ENCODE measurements at places on chromosomes 3 and 15. TPM values are rescaled to one million over a fixed set of nuclear protein-coding genes. Genes with fewer than 3 reads are reported as not detected.

DNA sequence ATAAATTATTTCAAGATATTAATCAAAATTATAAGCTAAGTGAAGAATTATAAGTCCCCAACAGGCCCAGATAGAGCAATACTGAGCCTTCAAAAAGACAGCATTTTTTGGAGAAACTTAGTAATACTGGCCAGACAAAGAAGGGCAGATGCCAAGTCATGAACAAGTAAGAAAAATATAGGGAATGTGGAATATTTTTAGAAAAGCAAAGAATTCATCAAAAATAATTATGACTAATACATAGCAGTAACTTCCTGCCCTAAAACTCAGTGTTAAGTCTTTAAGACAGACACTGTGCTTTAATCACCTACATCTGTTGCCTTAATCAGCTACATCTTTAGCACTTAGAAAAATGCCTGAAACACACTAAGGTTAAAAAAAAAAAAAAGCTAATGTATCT is 31.2 kb downstream of the DPH6 start:
- H3K4me1 ChIP-seq: no peaks in the 10 kb centered on the region
- DNase-seq: no peak
- no peak overlapping the region for H3K4me3 ChIP-seq
- H3K27me3 ChIP-seq: no peaks in the 10 kb centered on the region

MB21D2 gene
- 0.77 TPM for total RNA-seq

DNA sequence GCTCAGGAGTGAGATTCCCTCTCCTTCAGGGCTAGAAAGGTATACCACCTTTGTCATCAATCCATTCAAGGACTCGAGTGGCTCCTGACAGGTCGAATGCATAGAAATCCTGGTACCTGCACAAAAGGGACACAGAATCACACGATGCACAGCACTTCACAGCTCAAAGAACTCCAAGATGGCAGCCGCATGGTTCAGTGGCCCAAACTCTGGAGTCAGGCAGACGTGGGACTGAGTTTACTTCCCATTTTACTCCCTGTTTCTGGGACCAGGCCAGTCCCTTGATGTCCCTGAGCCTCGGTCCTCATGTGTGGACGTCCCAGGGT is 536 bp downstream of the WDR73 start:
- peak overlapping the region; percentile 86 for H3K4me3 ChIP-seq
- peaks cover 50% of the 10 kb centered on the region for H3K4me1 ChIP-seq
- peak overlapping the region; percentile 84 for H3K27ac ChIP-seq
- H3K27me3 ChIP-seq: no peaks in the 10 kb centered on the region

DNA sequence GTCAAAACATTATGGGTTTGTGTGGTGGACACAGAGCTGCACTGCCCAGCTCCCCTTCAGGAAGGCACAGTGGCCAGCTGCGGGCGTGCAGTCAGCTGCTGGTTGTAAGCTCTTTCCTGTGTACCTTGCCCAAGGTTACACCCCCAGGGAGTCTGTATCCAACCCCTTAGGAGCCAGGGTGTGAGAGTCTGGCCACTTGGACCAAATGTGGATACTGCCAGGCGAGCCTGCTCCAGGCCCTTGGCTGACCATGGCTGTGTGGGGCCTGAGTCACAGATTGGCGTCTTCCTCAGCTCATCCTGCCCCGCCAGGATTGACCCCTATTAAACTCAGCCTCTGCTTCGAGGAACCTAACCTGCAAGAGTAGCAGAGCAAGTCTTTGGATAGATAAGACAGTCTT is 56.9 kb downstream of the ABHD5 start:
- H3K36me3 ChIP-seq: no peaks in the 10 kb centered on the region
- no peaks in the 10 kb centered on the region for H3K4me1 ChIP-seq
- H3K4me3 ChIP-seq: no peak overlapping the region
- DNase-seq: no peak
- H3K27ac ChIP-seq: no peak overlapping the region

SCAANT1 gene
- 1.4 TPM for total RNA-seq

DNA sequence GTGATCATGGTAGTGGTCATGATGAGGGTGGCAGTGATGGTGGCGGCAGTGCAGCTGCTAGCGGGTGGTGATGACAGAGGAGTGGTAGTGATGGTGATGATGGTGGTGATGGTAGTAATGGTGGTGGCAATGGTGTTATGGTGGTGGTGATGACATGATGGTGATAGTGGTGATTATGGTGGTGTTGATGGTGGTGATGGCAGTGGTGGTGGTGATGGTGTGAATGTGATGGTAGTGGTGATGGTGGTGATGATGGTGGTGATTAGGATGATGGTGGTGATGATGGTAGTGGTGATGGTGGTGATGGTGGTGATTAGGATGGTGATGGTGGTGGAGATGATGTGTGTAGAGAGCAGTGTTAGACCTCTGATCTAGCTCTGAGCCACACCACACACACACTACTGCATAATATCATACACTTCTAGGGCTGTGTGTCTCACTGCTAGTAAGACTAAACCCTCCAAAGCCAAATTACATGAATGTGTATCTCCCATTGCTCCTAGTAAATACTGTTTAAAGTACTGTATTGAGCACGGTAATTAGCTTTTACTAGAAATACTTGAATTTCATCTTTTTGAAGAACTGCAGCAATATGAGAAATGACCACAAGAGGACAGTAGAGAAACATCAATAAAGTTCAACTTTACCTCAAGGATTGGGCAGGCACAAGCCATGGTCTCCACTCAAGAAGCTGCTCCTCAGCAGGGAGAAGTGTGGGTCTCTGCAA is 28.8 kb downstream of the TMED3 start:
- no peaks in the 10 kb centered on the region for H3K4me1 ChIP-seq
- no peak overlapping the region for H3K4me3 ChIP-seq
- no peak overlapping the region for H3K27ac ChIP-seq
- no peaks in the 10 kb centered on the region for H3K27me3 ChIP-seq

DNA sequence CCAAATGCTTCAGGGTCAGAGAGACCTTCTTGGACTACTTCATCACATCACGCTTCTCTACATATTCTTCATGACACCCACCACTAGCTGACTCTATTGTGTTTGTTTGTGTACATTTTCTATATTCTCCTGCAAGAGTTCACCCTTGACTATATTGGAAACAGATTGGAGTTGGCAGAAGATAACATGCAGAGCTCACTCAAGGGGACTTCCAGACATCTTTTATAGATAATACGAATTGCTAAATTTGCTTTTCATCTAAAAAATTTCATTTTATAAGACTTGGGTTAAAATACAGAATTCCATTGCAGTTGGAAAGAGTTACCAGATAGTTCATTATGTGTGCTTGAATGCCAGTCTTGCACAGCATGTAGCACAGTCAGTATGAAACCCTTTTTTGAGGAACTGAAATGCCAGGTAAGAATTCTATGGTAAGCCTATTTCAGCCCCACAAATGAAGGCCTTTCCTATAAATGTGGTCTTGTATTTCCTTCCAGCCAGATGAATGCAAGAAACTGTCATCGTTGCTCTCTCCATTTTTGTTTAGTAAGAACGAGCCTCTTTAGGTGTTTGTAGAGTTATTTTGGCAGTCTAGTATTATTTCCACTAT is 177.6 kb downstream of the GHSR start:
- no peaks in the 10 kb centered on the region for H3K36me3 ChIP-seq
- no peaks in the 10 kb centered on the region for H3K27me3 ChIP-seq
- H3K4me3 ChIP-seq: no peak overlapping the region
- H3K4me1 ChIP-seq: no peaks in the 10 kb centered on the region
- no peak overlapping the region for H3K27ac ChIP-seq
- DNase-seq: no peak

DNA sequence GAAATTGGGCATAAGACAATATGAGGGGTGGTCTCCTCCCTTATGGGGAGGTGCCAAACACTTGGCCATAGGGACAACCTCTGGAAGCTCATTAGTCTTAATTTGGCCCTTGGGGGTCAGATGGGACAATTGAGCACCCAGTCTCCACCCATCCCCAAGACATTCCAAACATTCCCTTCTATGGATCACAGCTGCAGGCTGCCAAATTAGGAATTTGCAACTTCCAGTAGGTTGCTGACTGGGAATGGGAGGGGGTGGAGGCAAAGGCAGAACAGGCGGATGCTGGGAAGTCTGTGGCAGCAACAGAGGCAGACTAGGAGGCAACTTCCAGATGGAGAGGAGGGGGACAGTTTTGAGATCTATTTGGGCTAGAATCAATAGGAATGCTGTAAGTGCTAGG is 1.4 kb upstream of the PDHB start:
- H3K4me3 ChIP-seq: no peak overlapping the region
- H3K4me1 ChIP-seq: peaks cover 20% of the 10 kb centered on the region
- H3K36me3 ChIP-seq: peaks cover 23% of the 10 kb centered on the region
- no peak for DNase-seq
- H3K27ac ChIP-seq: no peak overlapping the region
- H3K27me3 ChIP-seq: no peaks in the 10 kb centered on the region

SLC28A2 gene
- total RNA-seq: not detected

DNA sequence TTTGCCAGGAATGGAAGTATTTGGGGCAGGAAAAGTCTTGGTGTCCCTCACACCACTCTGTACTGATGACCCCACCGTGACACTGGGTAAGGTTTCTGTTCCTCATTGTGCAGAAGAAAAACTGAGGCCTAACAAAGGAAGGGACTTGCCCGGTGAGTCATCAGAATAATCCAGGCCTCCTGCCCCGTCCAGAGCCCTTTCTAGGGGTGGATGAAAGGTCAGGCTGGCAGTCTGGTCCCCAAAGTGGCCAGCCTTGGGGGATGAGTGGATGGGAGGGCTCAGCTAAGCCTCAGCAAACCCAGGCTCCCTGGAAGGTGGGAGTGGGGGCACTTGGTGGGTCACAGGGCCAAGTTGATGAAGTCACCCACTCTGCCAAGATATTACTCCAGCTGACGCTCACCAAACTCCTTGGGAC is 2.3 kb upstream of the DNAH1 start:
- no peak overlapping the region for H3K4me3 ChIP-seq
- DNase-seq: no peak
- H3K4me1 ChIP-seq: peaks cover 34% of the 10 kb centered on the region
- no peaks in the 10 kb centered on the region for H3K27me3 ChIP-seq
- peaks cover 18% of the 10 kb centered on the region for H3K36me3 ChIP-seq

GRCh38 chr15:56040081-56041035 is 46.9 kb upstream of the NEDD4 start:
- H3K4me1 ChIP-seq: peaks cover 22% of the 10 kb centered on the region
- H3K36me3 ChIP-seq: no peaks in the 10 kb centered on the region
- DNase-seq: no peak
- no peak overlapping the region for H3K4me3 ChIP-seq
- no peaks in the 10 kb centered on the region for H3K27me3 ChIP-seq
- no peak overlapping the region for H3K27ac ChIP-seq

- no peaks in the 10 kb centered on the region for H3K4me1 ChIP-seq
- no peak overlapping the region for H3K27ac ChIP-seq
- no peaks in the 10 kb centered on the region for H3K36me3 ChIP-seq
- H3K27me3 ChIP-seq: no peaks in the 10 kb centered on the region
These were observed 221.9 kb downstream of the LRRN1 start for GRCh38 chr3:4021162-4021561.

CFAP44 gene
- 10.0 TPM for total RNA-seq

TGM4 gene
- total RNA-seq: not detected

GRCh38 chr3:17865631-17866030 is 123.2 kb upstream of the TBC1D5 start:
- no peaks in the 10 kb centered on the region for H3K36me3 ChIP-seq
- H3K4me3 ChIP-seq: no peak overlapping the region
- H3K27ac ChIP-seq: no peak overlapping the region
- H3K27me3 ChIP-seq: no peaks in the 10 kb centered on the region

GRCh38 chr3:184448321-184449160 is 68.7 kb downstream of the CHRD start:
- H3K4me1 ChIP-seq: no peaks in the 10 kb centered on the region
- no peaks in the 10 kb centered on the region for H3K27me3 ChIP-seq
- no peak overlapping the region for H3K4me3 ChIP-seq

GRCh38 chr15:74782259-74783071 is 585 bp downstream of the CSK start:
- peak overlapping the region; percentile 69 for H3K27ac ChIP-seq
- DNase-seq: peak; percentile 72
- H3K4me1 ChIP-seq: peaks cover 88% of the 10 kb centered on the region

DNA sequence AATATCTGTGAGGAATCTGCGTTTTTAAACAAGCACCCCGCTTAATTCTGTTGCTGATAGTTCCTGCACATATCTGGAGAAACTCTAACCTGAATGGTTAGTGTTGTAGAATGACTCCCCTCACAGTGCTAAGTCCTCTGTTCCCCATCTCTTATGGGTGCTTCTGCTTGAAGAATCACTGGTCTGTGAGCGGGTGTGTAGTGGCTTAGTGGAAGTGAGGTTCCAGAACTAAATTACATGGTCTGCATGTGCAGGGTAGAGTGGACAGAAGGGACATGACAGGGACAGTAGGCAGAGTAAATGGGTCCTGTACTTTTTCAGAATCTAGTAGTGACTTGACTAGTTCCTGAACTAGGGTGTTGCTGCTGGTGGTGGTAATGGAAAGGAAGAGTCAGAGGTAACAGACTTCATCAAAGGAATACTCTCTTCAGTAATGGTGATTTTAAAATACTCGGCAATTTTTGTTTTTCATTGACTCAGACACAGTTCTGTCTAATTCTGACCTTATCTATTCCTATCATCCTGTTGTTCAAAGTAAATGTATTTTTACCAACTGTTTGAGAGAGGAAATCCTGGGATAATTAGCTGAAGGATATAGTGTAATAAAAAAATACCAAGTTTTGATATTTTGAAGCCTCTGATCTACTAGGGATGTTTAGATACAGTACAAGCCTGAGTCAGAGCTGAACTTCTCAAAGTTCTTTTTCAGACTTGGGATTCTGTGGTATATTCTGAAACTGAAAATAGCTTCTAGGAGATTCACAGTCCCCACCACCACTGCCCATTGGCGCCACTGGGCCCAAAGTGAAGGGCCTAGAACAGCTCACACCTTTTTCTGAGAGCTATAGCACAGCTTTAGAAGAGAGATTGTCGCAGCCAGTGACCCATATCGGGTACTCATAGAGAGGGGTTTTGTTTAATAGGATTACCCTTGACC is 55.5 kb downstream of the FNDC3B start:
- no peak overlapping the region for H3K4me3 ChIP-seq
- H3K36me3 ChIP-seq: no peaks in the 10 kb centered on the region

PROS1 gene
- total RNA-seq: not detected

DNA sequence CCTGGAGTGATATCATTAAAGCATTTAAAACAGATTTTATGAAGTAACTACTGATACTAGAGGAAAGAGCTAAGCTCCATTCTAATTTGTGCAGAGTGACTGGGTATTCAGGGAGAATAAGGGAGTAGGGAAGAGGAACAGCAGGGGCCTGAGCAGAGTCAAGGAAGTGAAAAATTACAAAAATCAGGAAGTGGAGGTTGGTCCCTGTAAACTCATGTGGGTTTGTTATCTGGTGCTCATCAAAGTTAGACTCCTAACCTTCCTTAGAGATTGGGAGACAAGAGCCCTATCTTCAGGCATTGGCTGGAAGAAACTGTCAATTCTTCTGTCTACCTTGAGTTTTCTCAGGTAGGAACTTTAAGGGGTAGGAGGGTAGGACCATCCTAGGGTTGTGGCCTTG is 82.5 kb downstream of the NEK11 start:
- H3K36me3 ChIP-seq: no peaks in the 10 kb centered on the region
- no peak for DNase-seq
- no peaks in the 10 kb centered on the region for H3K27me3 ChIP-seq

- no peaks in the 10 kb centered on the region for H3K36me3 ChIP-seq
- H3K27ac ChIP-seq: no peak within 1 kb of the TSS
- H3K4me3 ChIP-seq: no peak within 1 kb of the TSS
- H3K27me3 ChIP-seq: peaks cover 34% of the 10 kb centered on the region
- DNase-seq: no peak
- no peaks in the 10 kb centered on the region for H3K4me1 ChIP-seq
These were observed at the start of gene CADPS for GRCh38 chr3:62874711-62875557. Gene CADPS, minus strand, starts transcription at chr3:62875416. Its CDS starts 387 bp downstream, at chr3:62875029.

- H3K4me3 ChIP-seq: no peak overlapping the region
- H3K4me1 ChIP-seq: no peaks in the 10 kb centered on the region
- H3K36me3 ChIP-seq: no peaks in the 10 kb centered on the region
- no peak for DNase-seq
- H3K27ac ChIP-seq: no peak overlapping the region
These were observed 91.6 kb downstream of the PLD1 start for GRCh38 chr3:171718493-171719185.

IL17RE gene
- total RNA-seq: 1.6 TPM

Data from CD4-positive, alpha-beta T cell (primary cell).